ENCODE measurements at places on chromosomes 1 and 21.

DNA sequence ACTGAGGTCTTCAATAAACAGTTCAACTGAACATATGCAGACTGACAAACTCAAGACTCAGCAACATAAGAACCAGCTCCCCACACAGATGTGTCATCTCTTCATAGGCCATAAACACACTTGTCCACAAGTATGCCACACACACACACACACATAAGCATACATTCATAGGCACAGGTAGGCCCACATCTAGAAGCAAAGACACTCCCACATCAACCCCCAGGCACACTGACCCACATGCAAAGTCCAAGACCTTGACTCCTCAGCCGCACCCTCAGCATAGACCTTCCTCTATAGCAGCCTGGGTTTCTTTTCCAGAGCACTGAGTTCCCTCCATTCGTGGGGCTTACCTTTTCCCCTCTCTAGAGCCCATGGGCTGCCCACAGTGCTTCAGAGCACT lies 1.4 kb downstream of the LAD1 start:
- no peak for DNase-seq

DNA sequence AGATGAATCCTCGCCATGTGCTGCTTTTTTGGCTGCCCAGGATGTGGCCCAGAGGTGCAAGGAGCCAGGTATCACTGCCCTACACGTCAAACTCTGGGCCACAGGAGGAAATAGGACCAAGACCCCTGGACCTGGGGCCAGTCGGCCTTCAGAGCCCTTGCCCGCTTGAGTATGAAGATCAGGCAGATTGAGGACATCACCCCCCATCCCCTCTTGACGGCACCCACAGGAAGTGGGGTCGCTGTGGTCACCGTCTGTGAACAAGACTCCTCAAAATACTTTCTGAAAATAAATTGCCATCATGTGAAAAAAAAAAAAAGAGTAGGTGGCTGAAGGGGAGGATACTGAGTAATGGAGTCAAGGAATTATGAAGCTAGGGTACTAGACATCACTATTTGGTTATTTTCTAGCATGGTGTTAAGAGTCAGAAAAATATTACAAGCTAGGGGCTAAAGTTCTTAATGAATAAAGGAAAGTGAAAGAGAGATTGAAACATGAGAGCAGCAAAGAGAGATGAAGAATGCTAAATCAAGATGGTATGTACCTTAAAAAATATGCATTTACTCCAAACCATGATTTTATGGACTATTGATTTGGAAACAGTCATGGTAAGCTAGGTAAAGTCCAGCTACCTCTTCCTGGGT lies 84.9 kb downstream of the CLEC20A start:
- DNase-seq = no peak

- DNase-seq = peak; percentile 92
Measured at GRCh38 chr21:26965907-26966581, 844 bp downstream of the ADAMTS5 start.

- DNase-seq = no peak
Measured at GRCh38 chr1:8073112-8073855, 47.2 kb upstream of the ERRFI1 start.

GRCh38 chr1:232447125-232447524 lies 182.8 kb downstream of the SIPA1L2 start:
- DNase-seq = no peak

GRCh38 chr1:22888320-22889075 lies 84.2 kb downstream of the LACTBL1 start:
- no peak for DNase-seq

- DNase-seq = peak; percentile 99
Measured at GRCh38 chr1:150162862-150163706, 13.4 kb downstream of the PLEKHO1 start.

DNA sequence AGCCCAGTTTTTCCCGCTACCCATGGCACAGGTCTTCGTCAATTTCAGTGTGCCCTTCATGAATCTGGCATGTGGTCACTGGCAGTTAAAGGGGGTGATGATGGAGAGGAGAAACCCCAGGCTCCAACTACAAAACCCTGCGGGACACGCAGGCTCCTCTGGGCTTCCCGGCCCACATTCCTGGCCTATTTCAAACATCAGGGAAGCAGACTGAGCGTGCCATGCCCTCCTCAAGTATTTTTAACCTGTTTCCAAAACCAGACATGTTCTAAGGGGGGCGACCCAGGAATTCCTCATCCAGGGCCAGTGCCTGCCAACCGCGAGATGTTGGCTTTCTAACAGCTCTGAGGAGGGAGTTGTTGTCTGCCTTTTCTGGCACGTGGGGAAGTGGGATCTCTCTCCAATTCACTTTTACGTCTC lies 85.1 kb downstream of the CAPZB start:
- no peak for DNase-seq

- no peak for DNase-seq
Measured at GRCh38 chr1:183957216-183957830, 80.2 kb downstream of the COLGALT2 start.

- DNase-seq = no peak
Measured at GRCh38 chr21:15496911-15497310, 232.9 kb upstream of the USP25 start.

DNA sequence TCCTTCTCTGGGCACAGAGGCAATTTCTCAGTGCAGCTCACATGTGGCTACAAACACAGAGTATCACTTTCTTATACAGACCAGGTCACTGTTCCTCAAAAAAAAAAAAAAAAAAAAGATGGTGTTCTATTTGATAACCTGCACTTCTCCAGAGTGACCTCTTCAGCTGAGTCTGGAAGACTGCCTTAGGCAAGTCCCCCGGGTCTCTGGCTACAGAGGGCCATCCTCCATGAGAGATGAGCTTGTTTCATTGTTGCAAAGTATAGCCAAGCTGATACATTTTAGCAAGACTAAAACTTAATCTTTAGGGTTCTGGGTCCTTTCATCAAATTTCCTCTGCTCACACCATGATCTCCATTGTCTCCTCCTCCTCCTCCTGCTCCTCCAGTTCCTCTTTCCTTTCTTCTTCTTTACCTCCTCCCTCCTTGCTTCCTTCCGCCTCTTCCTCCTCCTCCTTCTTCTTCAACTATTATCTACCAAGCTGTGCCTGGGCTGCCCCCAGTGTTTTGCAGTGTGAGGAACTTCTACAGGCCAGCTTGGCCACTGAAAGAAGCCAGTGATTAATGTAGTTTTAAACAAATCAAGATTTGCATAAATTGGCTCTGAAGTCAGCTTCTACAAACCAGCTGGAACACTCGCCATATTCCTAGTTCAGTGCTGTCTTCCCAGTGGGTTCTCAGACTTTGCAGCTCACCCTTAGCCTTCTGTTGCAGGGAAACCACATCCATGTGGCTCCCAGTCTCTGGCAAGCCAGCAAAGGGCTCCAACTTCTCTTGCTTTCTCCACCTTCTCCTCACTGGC lies 139.4 kb downstream of the RUNX1 start:
- DNase-seq = no peak

DNA sequence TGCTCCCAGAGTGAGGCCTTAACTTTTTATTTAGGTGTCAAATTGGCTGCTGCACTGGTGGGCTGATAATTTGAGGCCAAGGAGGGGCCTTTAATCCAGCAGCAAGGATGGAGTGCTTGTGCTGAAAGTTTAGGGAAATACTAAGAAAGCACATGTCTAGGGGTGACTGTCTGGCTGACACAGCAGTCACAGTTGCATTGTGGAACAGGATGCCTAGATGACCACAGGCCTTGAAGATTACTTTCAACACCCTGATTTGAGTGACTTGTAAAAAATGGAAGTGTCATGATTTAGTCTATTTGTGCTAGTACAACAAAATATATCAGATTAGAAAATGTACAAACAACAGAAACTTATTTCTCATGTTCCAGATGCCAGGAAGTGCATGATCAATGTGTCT lies 57.7 kb downstream of the ZNF697 start:
- DNase-seq = no peak

- no peak for DNase-seq
Measured at GRCh38 chr1:88036345-88037014, 647.6 kb upstream of the PKN2 start.

DNA sequence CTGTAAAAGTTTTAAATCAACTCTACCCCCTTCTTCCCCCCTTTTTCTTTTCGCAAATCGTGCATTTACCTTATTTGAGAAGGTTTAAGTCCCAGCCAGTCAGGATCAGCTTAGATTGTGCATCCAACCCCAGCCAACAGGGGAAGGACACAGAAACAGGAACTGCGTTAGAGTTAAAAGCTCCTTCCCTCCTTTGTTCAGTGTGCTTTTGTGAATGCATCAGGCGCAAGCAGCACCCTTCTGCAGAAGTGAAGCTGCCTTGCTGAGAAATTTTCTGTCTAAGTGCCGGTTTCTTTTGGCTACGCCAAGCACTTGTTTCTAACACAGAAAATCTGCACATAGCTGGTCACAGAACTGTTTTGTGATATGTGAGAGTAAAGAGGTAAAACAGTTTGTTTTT lies 56.2 kb upstream of the PRRC2C start:
- DNase-seq = no peak

DNA sequence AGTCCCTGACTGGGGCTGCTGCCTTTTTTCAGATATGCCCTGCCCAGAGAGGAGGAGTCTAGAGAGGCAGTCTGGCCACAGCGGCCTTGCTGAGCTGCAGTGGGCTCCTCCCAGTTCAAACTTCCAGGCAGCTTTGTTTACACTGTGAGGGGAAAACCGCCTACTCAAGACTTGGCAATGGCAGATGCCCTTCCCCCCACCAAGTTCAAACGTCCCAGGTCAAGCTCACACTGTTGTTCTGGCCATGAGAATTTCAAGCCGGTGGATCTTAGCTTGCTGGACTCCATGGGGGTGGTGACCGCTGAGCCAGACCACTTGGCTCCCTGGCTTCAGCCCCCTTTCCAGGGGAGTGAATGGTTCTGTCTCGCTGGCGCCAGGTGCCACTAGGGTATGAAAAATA lies 18.3 kb upstream of the C1orf53 start:
- no peak for DNase-seq

DNA sequence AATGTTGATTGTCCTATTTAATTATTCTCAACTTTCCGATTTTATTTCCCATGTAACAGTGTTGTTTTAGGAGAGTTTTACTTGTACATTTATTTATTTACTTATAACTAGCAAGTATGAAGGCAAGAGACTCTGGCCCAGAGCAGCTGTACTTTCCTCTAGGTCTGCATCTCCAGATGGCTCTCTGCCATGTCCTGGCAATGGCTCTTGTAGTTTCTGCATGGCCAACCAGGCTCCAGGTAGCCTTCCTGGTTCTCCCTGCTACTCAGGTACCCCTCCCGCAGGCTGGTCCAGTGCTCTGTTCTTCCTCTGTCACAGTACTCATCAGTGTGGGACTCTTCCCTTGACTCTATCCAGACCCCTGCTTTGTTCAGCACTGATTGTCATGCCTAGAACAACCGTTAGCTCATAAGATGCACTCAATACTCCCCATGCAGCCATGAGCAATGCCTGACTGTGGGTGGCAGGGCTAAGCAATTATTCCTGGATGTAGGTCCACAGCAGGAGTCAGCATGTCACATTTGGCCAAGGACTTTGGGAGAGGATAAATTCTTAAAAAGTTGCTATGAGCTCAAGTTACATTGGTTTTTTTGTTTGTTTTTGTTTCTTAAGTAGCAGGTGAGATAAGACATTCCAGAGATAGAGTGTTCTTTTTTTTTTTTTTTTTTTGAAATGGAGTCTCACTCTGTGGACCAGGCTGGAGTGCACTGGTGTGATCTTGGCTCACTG lies 10.9 kb upstream of the IL20 start:
- DNase-seq = no peak

- DNase-seq = no peak
Measured at GRCh38 chr1:199857108-199857507, 170.4 kb upstream of the NR5A2 start.

GRCh38 chr21:29080454-29080941 lies 7.0 kb upstream of the CCT8 start:
- no peak for DNase-seq

- DNase-seq = no peak
Measured at GRCh38 chr1:203930342-203930741, 68.9 kb downstream of the SNRPE start.

DNA sequence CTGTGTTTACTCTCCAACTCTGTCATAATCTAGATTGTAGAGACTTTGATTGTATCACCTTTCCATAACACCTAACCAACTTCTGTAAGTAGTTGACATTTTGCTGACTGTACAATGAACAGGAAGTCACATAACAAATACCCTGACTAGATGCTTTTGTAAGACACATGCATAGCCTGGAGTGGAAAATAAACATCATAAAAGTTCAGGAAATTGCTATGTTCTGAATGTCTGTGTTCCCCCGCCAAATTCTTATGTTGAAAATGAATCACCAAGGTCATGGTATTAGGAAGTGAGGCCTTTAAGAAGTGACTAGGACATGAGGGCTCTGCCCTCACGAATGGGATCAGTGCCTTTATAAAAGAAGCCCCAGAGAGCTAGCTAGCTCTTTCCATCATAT lies 40.4 kb upstream of the ZSWIM5 start:
- no peak for DNase-seq

DNA sequence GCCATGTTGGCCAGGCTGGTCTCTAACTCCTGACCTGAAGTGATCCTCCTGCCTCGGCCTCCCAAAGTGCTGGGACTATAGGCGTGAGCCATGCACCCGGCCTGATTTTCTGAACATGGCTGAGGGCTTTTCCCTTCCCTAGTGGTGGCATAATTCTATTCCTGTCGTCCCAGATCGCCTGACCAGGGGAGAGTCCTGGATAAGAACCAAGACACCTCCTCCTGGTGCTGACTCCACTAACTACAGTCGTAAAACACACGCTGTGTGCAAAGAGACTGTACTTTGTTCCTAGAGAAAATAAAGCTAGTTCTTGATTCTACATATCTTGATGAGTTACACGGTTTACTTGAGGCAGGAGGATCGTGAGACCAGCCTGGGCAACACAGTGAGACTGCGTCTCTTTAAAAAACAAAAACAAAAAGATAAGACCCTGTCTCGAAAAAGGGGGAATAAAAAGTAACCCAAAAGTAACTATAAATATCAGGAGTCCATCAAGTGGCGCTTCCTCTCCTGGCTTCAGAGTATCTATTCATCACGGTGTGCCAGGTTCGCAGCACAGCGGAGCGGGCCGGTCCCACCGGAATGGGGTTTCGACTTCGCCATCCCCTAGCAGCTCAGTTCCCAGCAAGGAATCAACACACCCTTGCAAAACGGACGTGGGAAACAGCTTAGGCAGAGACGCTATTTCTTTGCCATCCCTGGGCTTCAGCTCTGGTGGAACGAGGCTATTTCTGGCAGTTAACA lies 973 bp downstream of the SDF4 start:
- DNase-seq = no peak

DNA sequence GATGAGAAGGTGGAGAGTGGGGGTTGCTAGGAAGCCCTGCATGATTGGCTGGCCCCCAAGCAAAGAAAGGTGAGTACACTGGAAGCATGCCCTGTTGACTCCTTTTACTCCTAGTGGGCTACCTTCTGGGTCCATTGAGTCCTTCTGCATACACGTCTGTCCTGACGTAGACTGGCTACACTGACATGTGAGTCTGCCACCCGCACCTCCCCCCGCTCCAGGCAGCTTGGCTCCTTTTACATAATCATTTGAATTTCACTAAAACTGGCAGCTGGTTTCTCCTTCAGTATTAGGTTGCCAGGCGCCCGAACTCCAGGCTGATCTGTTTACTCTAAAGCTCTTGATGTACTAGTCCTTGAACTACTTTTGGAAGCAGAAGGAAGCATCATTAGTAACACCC lies 8.7 kb downstream of the MRPS21 start:
- DNase-seq = no peak
